ENCODE measurements at places on chromosomes 2 and 18.

- DNase-seq: no peak
These were observed 42.4 kb downstream of the KIF5C start for GRCh38 chr2:148917431-148917830.

DNA sequence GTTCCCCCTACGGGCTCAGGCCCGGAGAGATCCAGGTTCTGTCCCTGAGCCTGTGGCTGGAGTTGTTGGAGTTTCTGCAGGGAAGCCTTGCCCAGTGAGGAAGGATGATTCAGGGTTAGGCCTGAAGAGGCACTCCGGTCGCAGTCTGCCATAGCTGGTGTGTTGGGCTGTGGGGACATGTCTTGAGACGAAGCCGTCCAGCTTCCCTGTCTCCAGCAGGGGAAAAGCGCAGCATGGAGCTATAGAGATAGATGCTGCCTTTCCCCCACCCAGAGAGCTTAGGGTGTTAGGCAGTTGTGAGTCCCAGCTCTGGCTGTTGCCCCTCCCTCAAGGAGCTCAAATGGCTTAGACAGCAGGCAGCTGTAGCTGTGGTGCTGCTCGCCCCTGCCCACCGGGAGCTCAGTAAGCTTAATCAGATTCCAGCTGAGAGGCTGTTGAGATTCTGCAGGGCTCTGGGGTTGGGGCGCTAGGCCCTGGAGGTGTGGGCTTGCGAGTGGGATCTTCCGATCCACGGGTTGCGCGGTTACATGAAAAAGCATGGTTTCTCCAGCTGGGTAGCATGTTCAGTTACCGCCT is 103.9 kb downstream of the PMAIP1 start:
- no peak for DNase-seq

GRCh38 chr18:39675906-39676305 is 2110.3 kb upstream of the CELF4 start:
- DNase-seq: no peak

GRCh38 chr2:181953881-181954537 is 31.6 kb upstream of the PPP1R1C start:
- peak; percentile 9 for DNase-seq

DNA sequence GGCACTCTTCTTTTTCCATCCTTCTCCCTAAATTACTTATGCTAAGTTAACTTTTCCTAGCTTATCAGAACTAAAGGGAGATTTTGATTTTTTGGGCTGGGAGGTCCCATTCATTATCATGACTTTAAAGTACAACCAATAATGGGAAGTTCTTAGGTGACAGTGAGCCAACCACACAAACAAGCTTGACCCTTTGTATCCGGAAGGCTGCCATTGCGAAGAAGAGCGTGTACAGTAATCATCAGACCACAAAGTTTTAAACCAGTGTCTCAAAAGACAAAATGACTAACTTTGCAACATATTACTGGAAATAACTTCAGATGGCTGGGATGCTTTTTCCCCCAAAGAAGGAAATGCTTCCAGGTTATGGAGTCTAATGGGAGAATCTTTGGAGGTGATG is 298.1 kb downstream of the TGIF1 start:
- DNase-seq: no peak

GRCh38 chr2:69977186-69977585 is 15.8 kb upstream of the ASPRV1 start:
- no peak for DNase-seq

GRCh38 chr2:11155381-11156035 is at the start of gene SLC66A3:
SLC66A3 (plus strand) TSS chr2:11155467; CDS start chr2:11155547, 80 bp downstream.
- DNase-seq: no peak

- no peak for DNase-seq
These were observed 16.0 kb upstream of the ACTR3 start for GRCh38 chr2:113873867-113874266.

- no peak for DNase-seq
These were observed 38.1 kb downstream of the SCN2A start for GRCh38 chr2:165277295-165277694.

GRCh38 chr2:20676353-20677215 is 9.6 kb downstream of the GDF7 start:
- no peak for DNase-seq

DNA sequence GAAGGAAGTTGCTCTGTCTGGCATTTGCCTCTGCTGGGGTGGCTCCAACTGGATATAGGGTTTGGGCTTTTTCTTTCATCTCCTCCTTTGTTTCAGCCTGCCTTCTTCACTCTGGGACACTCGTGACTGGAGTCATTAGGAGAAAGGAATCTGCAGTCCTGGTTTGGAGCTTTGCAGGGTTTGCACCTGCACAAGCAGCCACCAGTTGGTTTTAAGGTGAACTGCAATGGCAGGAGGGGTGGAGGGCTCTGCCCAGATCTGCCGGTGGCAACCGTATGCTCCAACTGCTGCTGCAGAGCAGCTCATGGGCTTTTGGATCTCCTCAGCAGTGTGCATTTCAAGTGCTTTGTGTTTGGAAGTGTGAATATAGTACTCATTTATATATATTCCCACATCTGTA is 131.3 kb upstream of the MGAT5 start:
- no peak for DNase-seq

DNA sequence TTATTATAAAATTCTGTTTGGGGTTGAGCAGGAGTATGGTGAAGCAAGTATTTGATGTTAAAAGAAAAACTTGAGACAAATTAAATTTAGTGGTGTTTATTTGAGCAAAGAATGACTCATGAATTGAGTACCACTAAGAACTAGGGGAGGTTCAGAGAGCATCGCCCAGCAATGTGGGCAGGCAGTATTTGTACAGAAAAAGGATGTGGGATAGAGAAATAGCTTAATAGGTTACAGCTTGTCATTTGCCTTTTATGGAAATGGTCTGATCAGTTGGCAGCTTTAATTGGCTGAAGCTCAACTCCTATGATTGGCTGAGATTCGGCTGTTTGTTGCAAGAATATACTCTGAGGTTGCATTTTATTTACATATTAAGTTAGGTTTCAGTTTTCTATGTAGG is 68.2 kb downstream of the LRATD1 start:
- no peak for DNase-seq

GRCh38 chr2:204827701-204828590 is 282.7 kb downstream of the PARD3B start:
- DNase-seq: no peak

DNA sequence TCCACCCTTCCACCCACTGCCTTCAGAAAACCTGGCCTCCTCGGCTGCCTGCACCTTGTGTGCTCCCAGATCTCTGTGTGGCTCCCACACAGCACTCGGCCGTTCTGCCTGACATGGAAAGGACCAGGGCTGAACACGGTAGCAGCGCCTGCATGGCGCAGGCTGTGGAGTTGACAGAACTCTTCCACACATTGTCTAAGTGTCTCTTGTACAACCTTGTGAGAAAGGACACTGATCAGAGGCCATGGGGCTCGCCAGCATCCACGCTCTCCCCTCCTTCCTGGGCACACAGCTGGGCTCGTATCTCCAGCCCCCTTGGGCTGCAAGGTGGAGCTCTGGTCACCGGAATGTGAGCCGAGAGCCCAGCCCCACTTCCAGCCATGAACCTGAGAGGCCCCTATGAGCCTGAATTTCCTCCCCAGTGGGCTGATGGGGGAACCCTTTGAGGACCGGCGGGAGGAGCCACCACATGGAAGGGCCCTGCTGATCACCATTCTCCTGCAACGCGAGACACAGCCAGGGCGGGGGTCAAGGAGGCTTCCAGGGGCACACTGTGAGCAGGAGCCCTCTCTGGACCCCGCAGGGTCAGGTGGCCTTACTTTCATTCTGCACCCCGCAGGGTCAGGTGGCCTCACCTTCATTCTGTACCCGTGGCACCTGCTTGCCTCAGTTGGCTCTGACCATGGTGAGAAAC is 314.2 kb upstream of the MYT1L start:
- no peak for DNase-seq
